GF-D8 (cell line): ENCODE measurements at places on chromosomes 16 and 17.

GRCh38 chr16:50667497-50668367 is 13.4 kb downstream of the SNX20 start:
- DNase-seq, result no peak

GRCh38 chr16:81752876-81753227 is 26.2 kb upstream of the PLCG2 start:
- DNase-seq, result no peak

DNA sequence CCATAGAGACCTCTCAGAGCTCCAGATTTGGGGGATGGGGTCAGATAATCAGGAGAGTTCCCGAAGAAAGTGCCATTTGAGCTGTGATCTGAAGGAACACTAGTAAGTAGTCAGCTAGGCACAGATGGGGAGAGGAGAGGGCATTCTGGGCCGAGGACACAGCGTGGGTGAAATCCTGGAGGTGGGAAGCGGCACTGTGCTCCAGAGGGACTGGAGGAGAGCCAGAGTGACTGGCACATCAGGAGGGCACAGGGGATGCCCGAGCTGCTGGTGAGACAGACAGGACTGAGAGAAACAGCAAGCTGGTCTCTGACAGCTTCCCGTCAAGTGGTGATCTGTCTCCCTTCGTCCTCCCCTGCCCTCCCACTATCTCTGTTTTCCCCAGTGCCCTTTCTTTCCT is 40.6 kb downstream of the KNOP1 start:
- DNase-seq, result no peak

GRCh38 chr17:44758414-44759085 is at the start of gene ADAM11:
ADAM11 (plus strand) TSS chr17:44758988; CDS start chr17:44759200, 212 bp downstream.
- DNase-seq, result no peak

- DNase-seq, result no peak
Measured at GRCh38 chr16:68750193-68750695, 13.2 kb downstream of the CDH1 start.

- DNase-seq, result peak; percentile 9
Measured at GRCh38 chr16:73956587-73957494, 339.8 kb upstream of the PSMD7 start.

GRCh38 chr16:29743827-29744531 is 1.8 kb downstream of the C16orf54 start:
- DNase-seq, result no peak

DNA sequence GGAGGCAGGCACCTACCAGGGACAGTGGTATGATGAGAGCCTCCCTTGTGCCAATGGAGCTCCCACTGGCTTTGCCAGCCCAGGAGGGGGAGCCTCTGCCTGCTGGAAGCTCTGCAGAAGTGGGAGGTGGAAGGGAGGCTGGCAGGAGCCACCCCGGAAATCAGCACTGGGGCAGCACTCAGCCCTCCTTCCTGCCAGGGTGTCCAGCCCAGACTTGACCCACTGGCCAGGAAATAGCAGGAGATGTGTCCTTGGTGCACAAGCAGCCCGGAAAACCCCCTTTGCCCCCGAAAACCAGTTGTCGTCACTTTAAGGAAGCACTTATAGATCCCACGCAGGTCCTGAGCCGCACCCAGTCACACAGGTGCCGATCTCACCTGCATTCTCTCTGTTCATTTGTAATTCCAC is 49.3 kb upstream of the CACNG4 start:
- DNase-seq, result no peak

- DNase-seq, result no peak
Measured at GRCh38 chr16:50244504-50245416, 21.6 kb upstream of the ADCY7 start.

DNA sequence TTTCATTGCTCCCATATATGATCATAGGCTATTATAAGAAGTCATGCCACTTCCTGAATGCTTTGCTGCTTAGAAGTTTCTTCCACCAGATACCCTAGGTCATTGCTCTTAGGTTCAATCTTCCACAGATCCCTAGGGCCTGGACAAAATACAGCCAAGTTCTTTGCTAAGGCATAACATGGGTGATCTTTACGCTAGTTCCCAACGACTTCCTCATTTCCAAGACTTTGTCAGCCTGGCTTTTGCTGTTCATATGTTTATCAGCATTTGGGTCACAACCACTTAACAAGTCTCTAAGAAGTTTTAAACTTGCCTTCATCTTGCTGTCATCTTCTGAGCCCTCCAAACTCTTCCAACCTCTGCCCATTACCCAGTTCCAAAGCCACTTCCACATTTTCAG is 20.1 kb upstream of the DLX3 start:
- no peak for DNase-seq

- DNase-seq, result peak; percentile 9
Measured at GRCh38 chr17:64306850-64307463, 43.9 kb upstream of the TEX2 start.

DNA sequence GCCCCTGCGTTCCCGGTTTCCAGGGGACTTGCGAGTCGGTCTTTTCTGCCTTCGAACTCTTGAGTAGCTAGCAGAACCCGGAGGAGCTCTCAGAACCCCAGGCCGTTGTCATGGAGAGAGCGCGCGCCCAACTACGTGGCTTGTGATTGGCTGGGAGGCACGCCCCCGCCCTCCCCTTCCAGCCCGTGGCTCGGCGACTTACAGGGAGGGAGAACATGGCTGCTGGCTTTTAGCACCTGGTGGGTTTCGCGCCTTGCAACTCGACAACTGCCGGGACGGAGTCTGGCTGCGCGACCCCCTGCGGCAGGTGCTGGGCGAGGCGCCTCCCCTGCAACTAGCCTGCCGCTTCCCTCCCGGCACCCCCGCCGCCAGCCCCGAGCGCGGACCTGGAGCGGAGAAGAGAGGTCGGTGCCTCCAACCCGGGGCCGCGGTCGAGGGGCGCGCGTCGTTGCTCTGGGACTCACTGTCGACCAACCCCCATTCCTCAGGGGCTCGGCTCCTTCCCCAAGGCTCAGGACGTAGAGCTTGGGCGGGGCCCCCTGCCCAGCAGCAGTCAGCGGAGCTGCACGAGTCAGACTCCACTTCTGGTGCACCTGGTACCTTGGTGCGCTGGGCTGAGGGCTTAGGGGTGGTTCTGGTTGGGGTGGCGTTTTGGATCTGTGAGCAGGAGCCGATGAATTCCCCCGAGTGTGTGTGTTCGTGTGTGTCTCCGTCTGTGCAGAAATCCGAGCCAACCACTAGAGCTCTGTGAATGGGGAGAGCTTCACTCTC is 9.0 kb upstream of the ZFP90 start:
- DNase-seq, result no peak

GRCh38 chr17:4035081-4035680 is 70.9 kb upstream of the ATP2A3 start:
- DNase-seq, result no peak

- no peak for DNase-seq
Measured at GRCh38 chr17:72417627-72418026, 296.8 kb downstream of the SOX9 start.

DNA sequence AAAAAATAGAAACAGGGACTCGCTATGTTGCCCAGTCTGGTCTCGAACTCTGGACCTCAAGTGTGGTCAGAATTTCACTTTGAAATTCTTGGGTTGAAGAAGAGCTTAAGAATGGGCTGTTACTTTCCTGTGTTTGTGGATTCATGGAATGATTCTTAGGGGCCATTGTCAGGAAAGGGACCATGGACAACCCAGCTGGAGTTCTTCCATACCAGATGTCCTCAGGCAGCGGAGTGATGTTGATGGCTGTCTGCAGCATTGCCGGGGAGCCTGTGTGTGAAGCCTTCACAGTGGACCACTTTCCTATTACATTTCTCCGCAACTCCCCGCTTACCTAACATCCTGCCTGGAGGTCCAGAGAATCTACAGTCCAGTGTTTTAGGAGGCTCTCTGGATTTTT is 145.9 kb downstream of the CLEC16A start:
- DNase-seq, result no peak

DNA sequence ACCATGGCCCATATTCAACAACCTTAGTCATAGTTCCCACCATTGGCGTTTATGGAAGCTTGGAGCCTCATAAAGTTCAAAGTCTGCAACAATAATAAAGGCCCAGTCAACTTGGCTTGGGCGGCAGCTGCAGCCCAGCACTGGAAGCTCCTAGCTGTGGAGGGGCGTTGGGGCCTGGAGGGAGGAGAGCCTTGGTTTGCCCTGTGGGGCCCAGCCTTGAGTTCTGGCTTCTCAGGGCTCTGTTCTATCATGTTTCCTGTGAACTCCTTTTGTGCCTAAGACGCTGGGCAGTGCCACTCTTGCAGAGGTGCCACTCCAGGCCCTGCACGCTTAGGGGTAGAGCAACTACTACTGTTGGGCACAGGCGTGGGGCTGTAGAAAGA is 927 bp upstream of the ENGASE start:
- no peak for DNase-seq

DNA sequence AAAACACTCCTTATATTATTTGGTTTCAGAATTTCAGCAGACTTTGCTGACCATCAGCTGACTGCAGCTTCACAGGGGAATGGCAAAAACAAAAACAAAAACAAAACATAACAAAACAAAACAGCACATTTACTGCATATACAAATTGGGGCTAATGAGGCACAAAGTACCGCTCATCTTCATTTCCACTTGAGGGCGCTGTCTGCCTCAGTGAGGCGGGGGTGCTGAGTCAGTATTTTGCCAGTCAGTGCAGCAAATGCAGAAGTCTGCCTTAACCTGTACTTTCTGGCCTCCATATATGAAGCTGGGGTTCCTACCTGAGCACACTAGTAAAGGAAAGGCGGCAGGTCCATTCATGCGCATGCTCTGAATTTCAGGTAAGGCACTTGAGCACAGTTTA is 13.5 kb upstream of the DYNLRB2 start:
- peak; percentile 4 for DNase-seq

DNA sequence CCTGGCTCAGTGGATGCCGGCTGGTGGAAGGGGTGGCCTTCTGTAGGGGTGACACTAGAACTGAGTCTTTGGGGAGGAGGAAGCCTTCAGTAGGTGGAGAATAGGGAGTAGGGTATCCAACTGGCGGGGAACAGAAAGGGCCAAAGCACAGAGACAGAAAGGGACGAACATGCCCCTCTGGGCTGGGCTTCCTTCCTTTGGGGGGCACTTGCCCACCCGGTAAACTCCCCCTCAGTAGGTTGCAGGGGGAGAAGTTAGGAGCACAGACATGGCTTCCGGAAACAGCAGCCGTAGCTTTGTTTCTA is 774 bp downstream of the ENGASE start:
- DNase-seq, result no peak

DNA sequence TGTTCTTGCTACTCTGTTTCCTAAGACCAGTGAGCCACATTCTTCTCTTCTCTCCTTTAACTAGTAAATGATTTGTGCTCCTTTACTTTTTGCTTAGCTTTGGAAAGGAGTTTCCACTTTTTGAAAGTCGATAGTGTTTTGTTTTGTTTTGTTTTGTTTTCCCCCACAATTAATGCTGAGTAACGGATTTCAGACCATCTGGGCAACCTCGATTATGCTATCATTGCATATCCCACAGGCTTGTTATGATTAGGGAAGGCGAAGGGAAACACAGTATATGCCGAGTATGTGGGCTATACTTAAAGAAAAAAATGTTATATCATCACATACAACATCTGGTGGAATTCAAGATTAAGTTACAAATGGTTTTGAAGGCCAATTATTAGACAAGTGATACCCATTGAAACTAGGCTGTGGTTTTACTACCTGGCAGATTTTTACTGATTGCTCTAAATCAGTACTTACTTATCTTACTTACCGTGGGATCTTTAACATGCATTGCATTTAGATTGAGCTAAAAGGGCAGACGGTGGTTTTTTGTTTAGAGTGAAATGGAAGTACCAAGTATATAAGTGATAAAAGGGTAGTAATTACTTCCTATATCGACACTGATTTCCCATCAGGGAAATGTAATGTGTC is 361.3 kb upstream of the SOX9 start:
- DNase-seq, result no peak

- no peak for DNase-seq
Measured at GRCh38 chr17:21007646-21008045, 35.2 kb downstream of the USP22 start.

- no peak for DNase-seq
Measured at GRCh38 chr16:57384248-57385070, 12.2 kb downstream of the CX3CL1 start.

- DNase-seq, result no peak
Measured at GRCh38 chr16:53950677-53951076, 246.7 kb downstream of the FTO start.

GRCh38 chr16:54268340-54268739 is 18.2 kb downstream of the IRX3 start:
- DNase-seq, result no peak

DNA sequence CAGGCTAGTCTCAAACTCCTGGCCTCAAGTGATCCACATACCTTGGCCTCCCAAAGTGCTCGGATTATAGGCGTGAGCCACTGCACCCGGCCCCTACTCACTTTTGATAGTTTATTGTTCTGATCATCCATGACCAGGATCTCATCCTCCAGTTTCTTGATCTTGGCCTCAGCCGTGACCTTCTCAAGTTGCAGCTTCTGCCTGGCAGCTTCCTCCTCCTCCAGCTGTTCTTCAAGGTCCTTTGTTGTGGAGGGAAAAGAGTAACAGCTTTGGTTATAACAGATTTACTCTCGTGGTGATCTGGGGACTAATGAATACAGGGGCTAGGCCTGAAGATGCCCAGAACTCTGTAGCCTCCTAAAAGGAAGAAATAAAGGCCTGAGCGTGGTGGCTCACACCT is 89.9 kb downstream of the NDE1 start:
- DNase-seq, result no peak

DNA sequence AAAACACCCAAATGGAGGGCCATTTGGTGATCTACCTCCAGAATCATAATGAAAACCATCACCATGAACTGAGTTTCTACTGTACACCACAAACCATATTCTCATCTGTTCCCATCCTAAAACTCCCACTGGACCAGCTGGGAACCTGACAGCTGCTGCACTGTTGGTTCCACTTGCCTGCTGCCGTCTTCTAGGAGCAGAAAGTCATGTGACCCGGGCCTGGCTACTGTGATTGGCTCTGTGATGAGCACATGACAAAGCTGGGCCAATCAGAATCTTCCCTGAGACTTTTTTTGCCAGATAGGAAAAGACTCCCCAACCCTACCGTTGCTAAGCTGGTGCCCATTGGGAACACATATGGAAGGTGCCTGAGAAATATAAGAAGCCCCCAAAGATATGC is 264.2 kb downstream of the MRTFB start:
- DNase-seq, result no peak
